ENCODE measurements at places on chromosomes 7 and 10.

DNA sequence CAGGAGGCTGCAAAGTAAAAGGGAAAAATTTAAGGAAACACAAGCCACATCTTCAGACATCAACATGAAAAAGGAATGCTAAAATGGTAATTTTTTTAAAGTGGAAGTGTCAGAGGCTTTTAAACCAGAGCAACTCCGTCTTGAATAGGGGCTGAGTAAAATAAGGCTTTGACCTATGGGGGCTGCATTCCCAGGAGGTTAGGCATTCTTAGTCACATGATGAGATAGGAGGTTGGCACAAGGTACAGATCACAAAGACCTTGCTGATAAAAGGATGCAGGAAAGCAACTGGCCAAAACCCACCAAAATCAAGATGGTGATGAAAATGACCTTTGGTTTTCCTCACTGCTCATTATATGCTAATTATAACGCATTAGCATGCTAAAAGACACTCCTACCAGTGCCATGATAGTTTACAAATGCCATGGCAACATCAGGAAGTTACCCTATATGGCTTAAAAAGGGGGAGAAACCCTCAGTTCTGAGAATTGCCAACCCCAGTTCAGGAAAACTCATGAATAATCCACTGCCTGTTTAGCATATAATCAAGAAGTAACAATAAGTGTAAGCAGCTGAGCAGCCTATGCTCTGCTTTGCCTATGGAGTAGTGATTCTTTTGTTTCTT lies 128.3 kb downstream of the SKAP2 start:
- DNase-seq = no peak
- H3K4me3 ChIP-seq = no peak overlapping the region
- peaks cover 21% of the 10 kb centered on the region for H3K36me3 ChIP-seq

GRCh38 chr7:4302203-4302905 lies 379.7 kb upstream of the FOXK1 start:
- no peaks in the 10 kb centered on the region for H3K36me3 ChIP-seq
- H3K4me3 ChIP-seq = no peak overlapping the region
- H3K27me3 ChIP-seq = no peaks in the 10 kb centered on the region
- H3K4me1 ChIP-seq = no peaks in the 10 kb centered on the region
- no peak for DNase-seq
- H3K27ac ChIP-seq = no peak overlapping the region

- H3K4me3 ChIP-seq = no peak overlapping the region
- H3K27ac ChIP-seq = no peak overlapping the region
- no peak for DNase-seq
- no peaks in the 10 kb centered on the region for H3K27me3 ChIP-seq
- H3K36me3 ChIP-seq = no peaks in the 10 kb centered on the region
These were observed 88.3 kb downstream of the PDE1C start for GRCh38 chr7:31981874-31982390.

GRCh38 chr7:90111-91063 lies 102.0 kb upstream of the FAM20C start:
- no peak overlapping the region for H3K4me3 ChIP-seq
- H3K27ac ChIP-seq = peak overlapping the region; percentile 51
- H3K4me1 ChIP-seq = peaks cover 25% of the 10 kb centered on the region
- DNase-seq = no peak
- H3K36me3 ChIP-seq = no peaks in the 10 kb centered on the region
